ENCODE measurements at places on chromosomes 6 and 20.

DNA sequence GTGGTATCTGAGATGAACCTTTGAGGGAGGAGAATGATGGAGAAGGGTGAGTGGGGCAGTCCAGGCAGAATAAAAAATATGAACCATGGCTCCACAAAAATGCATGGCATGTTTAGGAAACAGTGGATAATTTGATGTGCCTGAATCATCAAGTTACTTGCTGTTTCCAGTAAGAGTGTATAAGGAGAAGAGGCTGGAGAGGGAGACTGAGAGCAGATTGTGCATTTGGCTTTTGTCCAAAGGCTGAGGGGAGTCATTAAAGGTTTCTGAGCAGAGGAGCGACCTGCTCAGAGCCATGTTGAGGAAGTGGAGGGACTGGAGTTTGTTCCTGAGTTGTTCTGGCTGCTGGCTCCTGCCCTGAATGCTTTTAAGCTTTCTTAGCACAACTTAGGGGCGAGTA, 6.1 kb downstream of the MMP24 start:
- no peak for DNase-seq

DNA sequence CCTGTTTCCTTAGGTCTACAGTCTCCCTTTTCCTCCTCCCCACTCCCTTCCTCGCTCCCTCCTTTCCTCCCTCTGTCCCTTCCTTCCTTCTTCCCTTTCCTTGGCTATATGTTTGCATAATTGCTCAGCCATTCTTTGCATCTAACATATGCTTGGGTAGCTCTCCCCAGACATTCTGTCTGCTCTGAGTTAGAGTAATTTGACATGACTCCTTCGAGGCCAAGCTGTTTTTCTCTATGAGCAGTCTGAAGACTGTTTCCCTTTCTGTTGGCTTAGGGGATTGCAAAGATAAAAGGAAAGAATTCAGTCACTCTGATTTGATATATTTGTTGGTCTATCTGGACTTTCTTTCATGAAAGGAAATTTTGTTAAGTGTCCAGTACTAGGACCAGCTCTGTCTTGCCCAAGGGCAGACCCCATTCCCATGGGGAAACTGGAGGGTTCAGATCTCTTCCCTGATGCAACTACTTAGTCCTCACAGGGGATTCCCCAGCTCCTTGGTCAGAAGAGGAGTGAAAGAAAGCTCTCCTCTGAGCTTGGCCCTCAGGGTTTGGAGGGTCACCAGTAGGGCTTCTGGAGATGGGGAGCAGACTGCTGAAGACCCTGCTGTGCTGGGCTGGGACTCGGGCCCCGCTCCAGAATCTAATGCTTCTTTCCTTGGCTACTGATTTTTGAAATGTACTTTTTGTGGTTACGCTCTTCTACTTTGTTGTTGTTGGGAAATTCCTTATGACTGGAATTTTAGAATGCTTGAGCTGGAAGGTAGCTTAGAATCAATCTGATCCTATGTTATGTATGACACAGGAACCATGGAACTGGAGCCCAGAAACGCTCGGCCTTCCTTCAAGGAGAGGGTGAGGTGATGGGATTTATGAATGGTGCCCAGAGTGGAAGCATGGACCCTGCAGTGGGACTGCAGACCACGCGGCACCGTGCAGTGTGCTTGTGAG, 63.7 kb upstream of the SLC22A23 start:
- DNase-seq: no peak

DNA sequence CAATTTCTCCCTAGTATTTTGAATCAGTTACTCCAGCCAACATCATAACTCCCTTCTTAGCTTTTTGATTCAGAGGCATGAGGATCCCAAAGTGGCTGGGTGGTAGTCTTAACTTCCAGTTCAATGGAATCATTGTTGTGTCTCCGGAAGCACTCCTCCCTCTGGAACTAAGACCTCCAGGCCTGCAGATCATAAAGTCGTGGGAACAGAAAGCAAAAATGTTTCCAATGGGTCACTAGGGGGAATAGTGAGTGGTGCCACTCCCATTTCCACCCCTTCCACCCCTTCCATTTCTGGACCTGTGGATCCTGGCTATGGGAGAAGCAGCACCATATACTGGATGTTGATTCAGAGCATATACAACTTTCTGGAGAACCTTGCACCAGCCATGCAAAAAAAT, 130.8 kb downstream of the SGK1 start:
- no peak for DNase-seq

- no peak for DNase-seq
Observed at GRCh38 chr6:159102373-159103160, 57.8 kb upstream of the TAGAP start.

GRCh38 chr6:67362976-67363375, 1272.1 kb upstream of the ADGRB3 start:
- DNase-seq: no peak

DNA sequence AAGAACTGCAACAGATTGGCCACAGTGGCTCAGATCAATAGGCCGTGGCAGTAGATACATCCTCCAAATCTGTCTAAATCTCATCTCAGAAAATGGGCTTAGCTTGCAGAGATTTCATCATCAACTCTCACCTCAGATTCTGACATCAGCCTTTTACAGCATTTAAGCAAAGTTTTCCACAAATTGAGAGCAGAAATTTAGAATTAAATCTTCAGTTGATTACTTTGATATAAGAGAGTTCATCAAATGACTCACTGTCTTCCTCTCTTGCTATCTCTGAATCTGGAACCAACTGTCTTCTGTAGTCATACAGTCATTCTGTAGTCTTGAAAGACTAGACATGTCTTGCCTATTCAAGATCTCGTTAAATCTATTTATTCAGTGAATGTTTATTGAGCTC, 45.2 kb upstream of the CTAGE9 start:
- no peak for DNase-seq
